ENCODE measurements at places on chromosomes 16 and 17.

DNA sequence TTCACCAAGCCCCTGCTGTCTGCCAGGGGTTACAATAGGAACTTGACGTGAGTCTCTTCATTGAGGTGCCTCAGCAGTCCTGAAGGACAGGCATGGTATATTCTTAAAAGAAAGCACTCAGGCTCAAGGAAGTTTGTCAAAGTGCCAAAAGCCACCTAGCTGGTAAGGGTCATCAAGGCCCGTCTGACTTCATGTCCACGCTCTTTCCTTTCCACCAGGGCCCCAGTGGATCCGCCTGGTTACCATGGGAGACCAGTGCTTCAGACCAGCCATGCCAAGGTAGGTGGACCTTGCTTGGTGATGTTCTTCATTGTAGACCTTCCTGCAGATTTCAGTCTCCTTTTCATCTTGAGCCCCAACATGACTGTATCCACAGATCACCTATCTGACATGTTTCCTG is 27.6 kb upstream of the CCL1 start:
- DNase-seq = no peak

DNA sequence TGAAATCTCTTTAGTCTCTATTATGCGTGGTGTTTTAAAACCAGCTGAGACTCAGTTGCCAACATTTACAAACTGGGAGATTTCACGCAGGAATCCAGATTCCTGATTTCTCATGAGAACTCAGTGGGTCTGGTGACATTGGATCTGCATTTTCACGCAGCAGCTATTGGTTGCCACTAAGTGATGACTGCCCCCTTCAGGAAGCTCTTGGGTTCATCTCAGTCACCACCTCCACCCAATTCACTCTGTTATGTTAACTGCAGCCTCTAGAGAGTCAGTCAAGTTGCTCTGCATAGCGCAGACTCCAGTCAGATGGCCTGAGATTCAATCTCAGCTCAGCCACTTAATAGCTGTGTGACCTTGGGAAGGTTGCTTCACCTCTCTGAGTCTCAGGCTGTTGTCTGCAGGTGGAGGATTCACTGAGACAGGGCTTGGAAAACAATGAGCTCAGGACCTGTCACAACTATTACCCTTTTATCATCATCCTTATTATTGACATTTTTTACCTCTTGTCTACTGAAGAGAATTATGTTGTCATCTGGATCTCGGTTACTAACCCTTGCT is 6.4 kb downstream of the SHISA9 start:
- DNase-seq = no peak

DNA sequence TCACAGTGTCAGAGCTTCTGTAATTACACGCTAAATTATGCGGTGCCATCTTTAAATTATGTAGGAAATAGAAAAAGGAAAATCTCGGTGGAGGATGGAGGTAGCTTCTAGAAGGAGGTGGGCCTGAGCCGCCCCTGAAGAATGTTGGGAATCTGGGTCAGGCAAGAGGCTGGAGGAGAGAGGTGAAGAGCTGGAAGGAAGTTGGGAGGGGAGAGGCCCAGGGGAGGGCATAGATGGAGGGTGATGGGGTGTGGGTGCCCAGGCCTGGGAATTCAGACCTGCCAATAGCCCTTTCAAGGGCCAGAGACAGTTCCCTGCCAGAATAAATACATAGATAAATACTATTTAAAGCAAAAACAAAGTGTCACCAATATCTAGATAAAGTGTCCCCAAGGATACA is 415.0 kb upstream of the HSBP1 start:
- DNase-seq = no peak

DNA sequence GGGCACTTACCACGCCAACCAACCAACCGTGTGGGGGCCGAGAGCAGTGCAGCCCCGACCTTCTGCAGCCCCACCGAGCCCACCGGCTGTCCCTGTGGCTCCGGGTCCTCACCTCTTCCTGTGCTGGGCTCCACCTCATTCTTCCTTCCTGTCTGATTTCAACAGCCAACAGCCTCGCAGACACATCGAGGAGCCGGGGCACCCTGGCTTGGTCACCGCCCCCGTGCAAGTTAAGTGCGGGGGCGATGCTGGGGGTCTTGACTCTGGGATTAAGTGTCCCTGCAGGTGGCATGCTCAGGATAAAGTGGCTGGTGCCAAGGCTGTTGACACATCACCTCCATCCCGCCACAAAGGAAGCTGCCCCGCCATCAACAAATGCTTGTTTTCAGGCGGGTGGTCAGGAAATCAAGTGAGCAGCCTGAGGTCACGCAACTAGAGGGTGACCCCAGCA is at the start of gene NLRC3:
Gene NLRC3, minus strand, starts transcription at position 102 of the 451 bp plus-strand sequence. CDS start 12,367 bp downstream, outside the sequence.
- DNase-seq = no peak

- DNase-seq = no peak
Observed at GRCh38 chr16:27720731-27721530, 171.0 kb downstream of the KATNIP start.

- DNase-seq = no peak
Observed at GRCh38 chr16:30983289-30983889, 1.6 kb upstream of the HSD3B7 start.

DNA sequence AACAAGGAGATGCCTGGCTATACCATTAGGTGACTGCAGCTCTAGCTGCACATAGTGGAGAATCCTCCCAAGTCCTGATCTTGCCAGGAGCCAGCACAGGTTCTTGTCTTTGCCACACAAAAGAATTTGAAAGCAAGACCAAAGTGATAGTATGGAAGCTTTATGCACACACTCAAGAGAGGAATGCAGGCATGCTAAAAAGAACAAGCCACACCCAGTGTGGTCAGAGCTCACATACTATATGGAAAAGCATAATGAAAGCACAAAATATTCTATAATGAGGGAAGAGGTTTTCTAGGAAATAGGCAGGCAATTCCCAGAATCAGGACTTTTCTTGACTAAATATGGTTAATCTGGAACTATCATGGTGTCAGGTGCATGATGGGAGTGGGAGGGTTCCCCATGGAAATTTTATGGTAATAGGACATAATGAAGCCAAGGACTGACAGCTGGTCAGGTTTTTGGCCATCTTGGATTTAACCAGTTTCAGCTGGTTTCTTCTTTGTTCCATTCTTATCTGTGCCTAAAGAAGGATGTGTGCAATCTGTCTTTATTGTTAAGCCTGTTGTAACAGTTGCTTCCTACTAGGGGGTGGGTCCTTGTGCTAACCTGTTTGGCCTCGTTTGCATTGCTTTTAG is 171.6 kb downstream of the ZNF18 start:
- DNase-seq = no peak

DNA sequence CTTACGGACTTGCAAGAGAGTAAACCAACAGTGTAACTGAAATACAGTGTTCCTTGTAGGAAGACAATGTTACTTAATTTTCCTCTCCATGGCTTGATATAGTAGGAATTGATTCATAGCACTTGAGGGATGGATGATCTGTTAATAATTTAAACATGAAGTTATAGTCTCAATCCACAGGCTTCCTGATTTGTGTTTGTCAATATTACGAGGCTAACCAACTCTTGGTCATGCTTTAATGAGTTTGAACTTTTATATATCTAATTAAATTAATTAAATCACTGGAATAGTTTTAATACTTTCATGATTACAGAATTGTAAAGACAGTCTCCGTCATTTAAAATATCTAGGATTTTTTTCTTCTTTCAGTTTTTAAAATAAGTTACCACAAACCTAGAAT is 112.0 kb upstream of the HAS3 start:
- no peak for DNase-seq

Data from SHP77 (cell line).